Left kidney (tissue), 8 donors: ENCODE measurements at places on chromosomes 5 and 9.

DNA sequence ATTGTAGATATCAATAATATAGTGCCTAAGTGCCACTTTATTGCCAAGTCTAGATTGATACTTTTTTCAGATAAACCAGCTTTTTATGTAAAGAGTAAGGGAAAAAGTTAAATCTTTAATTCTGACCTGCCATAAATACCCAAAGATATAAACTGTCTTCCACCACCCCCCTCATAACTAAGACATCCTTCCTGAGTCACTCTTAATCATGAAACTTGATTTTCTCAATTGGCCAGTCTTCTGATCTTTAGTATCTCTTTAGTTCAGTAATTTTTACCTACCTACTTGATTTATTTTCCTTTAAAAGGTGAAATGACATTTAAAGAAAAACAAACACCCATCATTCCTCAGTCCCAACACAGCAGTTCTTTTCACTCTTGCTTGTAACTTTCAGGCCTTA, 21.8 kb downstream of the C5orf22 start:
- DNase-seq, result no peak

DNA sequence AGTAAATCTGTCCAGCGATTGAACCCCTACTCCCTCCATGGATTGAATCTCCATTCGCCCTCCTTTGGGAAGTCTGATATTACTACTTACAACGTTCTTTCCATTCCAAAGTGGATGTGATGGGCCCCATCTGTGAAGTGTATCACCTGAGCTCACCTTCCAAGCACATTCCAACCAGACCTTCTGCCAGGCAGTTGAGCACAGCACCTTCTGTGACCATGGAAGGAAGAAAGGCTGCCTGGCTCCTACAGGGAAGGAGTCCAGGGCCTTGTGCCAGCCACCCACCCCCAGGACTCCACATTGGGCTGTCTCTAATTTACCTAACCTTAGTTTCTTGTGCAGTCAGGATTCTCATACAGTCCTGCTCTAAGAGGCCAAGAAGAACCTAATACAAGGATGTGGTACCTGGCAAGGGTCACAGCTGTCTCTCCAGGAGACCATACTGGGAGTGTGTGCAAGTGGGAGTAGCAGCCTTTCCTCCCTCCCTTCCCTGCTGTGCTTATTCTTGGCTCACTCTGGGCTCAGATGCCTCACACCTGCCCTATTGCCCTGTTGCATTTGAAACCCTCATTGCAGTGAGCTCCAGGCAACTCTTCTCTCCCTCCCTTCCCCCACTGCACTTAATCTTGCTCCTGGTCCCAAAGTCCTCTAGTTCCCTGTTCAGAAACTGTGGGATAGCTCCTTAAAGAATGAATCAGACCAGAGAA, 116.1 kb downstream of the NRG2 start:
- no peak for DNase-seq

DNA sequence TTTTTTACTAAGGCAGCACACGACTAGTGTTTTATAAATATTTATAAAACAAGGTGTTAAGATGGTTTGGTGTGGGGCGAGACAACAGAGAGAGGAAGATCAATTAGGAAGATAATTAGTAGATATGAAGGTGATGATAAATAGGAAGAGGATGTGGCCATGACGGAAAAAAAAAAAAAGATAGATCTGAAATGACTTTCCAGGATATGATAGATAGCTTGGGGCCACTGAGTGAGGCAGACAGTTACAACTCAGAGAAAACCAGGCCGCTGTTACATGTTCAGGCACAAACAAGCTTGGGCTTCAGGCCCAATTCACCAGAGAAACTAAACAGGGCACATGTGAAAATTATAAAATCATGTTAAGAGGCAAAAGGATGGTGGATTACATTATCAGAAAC, 43.2 kb downstream of the KIAA0825 start:
- no peak for DNase-seq

DNA sequence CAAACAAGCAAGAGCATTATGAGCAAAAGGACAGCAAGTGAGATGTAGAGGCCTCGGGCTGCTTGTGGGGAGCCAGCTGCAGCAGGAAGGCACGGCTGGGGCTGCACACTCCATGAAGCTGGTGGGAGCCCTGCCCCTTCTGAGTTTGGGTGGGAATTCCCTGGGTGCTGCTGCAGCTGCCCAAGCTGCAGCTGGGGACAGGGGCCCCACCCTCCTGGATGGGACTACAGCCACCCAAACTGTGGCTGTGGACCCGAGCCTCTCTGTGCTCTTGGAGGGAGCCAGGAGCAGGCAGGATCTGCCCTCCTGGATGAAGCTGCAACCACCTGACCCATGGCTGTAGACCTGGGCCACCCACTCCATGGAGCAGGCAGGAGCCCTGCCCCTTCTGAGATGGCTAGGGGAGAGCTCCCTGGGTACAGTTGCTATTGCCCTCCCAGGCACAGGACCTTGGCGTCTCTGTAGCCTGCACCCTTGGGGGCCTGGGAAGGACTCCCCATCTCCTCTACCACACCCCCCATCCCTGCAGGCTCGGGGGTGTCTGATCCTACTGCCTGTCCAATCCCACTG, 159.1 kb downstream of the ERCC6L2 start:
- DNase-seq, result no peak

DNA sequence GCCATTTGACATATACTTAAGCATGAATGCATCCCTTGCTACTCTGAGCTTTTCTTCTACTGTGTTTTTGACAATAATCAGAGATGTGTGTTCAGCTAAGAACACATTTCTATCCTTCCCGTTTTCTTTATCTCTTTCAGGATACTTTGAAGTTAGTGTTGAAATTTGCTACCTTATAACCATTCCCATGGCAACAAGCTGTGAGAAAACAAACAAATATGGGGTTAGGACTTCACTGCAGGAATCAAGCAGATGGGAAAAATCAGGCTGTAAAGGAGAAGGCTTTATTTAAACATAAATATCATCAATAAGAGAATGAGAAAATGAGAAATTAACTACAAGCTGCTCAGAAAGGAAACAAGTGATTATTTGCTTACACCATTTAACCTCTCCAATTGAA, 35.2 kb downstream of the ZCCHC9 start:
- peak; percentile 34 for DNase-seq

- DNase-seq, result no peak
Measured at GRCh38 chr9:127136880-127137639, 14.6 kb upstream of the ANGPTL2 start.

DNA sequence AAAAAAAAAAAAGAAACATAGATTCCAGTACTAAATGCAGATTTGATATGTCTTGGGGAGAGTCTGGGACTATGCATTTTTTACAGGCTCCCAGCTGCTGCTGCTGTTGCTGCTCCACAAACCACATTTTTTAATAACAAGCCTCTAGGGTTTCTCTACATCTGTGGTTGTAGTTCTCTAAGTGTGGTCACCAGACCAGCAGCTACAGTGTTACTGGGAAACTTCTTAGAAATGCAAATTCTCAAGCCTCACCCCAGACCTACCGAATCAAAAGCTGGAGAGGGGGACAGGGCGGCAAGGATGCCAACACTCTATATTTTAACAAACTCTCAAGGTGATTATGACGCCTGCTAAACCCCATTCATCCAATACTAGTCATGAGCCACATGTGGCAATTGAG, 293.4 kb upstream of the PTGER4 start:
- no peak for DNase-seq

- no peak for DNase-seq
Measured at GRCh38 chr9:73077625-73078030, 74.0 kb upstream of the ANXA1 start.

GRCh38 chr9:111965566-111966019, 69.0 kb downstream of the UGCG start:
- DNase-seq, result no peak

DNA sequence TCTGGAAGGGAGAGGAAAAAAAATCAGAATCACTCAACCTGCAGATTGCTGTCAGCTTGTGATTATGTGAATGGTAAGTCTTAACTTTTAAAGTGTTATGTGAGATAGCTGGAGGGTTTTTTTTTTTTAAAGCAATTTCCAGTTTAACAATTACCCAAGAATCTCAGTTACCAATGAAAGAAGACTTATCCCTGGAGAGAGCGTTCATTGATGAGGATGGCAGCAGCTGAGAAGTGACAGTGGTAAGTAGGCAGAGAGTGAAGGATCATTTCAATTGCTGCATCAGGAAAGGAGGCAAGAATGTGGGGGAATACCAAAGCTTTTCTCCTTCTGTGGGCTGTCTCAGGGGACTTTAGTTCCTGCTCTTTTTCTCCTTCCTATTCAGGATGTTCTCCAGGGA, 370.2 kb upstream of the C9orf72 start:
- no peak for DNase-seq
